ENCODE measurements at places on chromosomes 4 and X. TPM values are rescaled to one million over a fixed set of nuclear protein-coding genes. Genes with fewer than 3 reads are reported as not detected.

DNA sequence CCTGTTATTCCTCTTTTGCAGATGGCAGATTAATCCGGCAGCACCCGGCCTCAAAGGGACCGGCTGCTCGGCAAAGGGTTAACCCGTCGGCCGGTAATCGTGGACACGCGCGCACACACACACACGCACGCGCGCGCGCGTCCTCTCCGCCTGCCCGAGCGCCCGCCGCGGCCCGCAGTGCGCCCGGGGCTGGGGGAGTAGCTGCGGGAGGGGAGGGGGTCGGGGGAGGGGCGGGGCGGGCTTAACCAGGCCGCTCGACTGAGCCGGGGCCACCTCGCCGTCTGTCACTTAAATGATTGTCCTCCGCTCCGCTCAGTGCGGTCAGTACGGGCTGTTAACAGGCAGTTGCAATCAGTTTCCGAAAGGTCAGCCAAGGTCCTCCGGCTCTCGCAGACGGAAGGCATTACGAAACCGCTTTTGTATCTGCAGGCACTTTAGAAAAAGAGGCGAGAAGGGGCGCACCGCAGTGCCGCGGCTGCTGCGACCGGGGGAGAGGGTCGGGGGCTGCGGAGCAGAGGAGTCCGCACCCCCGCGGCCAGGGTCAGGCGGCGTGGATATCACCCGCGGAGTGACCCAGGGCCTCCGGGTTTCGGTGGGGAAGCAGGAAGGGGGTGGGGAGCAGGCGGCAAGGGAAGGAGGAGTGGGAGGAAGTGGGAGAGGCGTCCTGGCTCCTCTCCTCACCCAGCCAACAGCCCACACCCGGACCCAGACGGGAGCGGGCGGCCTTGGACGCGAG lies 57.3 kb upstream of the BCOR start:
- peak; percentile 54 for DNase-seq

GRCh38 chr4:16055471-16055870 lies 28.4 kb downstream of the PROM1 start:
- DNase-seq = no peak

- DNase-seq = no peak
Observed at GRCh38 chr4:47577779-47578553, 92.9 kb downstream of the ATP10D start.

The SFRP2 gene
- 3.9 TPM for total RNA-seq

GRCh38 chrX:9851890-9852289 lies 65.7 kb downstream of the SHROOM2 start:
- DNase-seq = no peak

The KDM5C gene
- 80.2 TPM for total RNA-seq

The SRPX gene
- total RNA-seq = 6.3 TPM

The BST1 gene
- 4.7 TPM for total RNA-seq

DNA sequence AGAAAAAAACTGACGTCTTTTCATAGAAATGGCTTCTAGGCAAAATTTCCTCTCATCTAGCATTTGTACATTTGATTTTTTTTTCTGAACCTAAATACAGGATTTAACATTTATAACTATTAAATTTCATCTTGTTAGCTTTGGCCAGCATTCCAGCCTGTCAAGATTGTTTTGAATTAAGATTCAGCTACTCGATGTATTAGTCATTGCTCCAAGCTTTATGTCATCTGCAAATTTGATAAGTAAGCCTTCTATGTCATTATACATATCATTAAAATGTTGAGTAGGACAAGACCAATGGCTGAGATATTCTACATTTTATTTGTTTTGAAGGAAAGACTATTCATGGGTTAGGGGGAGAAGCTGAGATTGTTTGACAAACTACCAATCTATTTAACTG lies 46.7 kb downstream of the DDX53 start:
- no peak for DNase-seq
